ENCODE measurements at places on chromosomes 13 and 19. TPM values are rescaled to one million over a fixed set of nuclear protein-coding genes. Genes with fewer than 3 reads are reported as not detected.

DNA sequence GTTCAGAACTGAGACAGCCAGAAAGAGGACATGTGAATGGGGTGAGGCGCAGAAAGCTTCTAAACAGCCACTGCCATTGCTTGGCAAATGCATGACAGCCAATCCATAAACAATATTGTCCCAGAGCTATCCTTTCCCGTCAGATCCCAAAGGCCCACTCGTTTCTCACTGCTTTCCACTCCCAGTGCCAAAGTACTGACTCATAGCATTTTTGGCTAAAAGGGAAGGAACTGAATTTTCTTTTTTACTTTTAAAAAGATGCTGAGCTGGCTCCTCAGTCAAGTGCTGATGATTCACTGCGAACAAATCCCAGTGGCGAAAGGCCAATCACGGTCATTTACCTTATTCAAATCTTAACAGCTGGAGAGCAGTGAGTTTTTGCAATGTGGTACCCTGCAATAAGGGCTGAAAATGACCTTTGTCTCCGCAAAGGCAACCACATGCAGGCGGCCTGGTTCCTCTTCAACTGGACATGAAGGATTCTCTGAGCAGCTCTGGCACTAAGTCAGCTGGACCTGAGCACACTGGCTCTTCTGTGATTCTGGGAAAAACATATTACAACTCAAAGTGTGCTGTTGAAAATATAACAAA lies 151.7 kb downstream of the DCLK1 start:
- no peak overlapping the region for H3K4me3 ChIP-seq
- peaks cover 9% of the 10 kb centered on the region for H3K4me1 ChIP-seq
- peak; percentile 85 for DNase-seq
- H3K27ac ChIP-seq: no peak overlapping the region
- H3K27me3 ChIP-seq: no peaks in the 10 kb centered on the region

DNA sequence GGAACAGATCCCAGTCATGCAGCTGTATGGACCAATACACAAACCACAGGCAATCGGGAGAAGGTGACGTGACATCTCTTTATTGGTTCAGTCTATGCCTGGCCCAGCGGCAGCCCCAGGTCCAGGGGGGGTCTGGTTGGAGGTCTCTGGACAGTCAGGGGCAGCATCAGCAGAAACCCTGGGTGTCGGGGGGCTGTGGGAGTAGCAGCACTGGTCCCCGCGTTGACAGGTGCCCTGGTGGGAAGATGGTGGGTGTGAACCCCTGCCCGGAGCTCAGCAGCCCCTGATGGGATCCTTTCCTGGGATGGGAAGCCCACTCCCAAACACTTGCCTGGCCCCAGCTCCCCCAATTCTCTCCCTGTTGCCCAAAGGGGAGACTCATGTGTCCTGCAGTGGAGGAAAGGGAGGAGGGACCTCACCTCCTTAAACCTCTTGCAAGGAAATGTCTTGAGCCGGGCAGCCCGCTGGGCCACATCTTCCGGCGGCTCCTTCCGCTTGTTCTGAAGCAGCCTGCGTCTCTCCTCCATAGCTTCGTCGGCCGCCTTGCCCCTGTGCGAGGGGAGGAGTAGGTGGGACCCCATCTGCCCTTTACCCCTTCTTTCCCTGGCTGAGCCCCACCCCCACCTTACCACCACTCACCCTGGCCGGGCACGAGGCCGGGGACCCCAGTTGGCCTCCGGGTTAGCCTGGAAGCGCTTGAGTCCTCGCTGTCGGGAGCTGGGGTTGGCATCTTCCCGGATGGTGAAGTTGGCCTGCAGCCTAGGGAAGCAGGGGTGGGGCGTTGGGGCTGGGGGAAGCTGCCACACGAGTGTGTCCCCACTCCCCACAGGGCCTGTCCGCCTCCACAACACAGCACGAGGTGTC lies 2.4 kb upstream of the LYL1 start:
- peak overlapping the region; percentile 32 for H3K27ac ChIP-seq
- H3K4me1 ChIP-seq: peaks cover 8% of the 10 kb centered on the region
- no peak for DNase-seq
- no peaks in the 10 kb centered on the region for H3K27me3 ChIP-seq

Gene C2CD4C
- total RNA-seq: 0.17 TPM

DNA sequence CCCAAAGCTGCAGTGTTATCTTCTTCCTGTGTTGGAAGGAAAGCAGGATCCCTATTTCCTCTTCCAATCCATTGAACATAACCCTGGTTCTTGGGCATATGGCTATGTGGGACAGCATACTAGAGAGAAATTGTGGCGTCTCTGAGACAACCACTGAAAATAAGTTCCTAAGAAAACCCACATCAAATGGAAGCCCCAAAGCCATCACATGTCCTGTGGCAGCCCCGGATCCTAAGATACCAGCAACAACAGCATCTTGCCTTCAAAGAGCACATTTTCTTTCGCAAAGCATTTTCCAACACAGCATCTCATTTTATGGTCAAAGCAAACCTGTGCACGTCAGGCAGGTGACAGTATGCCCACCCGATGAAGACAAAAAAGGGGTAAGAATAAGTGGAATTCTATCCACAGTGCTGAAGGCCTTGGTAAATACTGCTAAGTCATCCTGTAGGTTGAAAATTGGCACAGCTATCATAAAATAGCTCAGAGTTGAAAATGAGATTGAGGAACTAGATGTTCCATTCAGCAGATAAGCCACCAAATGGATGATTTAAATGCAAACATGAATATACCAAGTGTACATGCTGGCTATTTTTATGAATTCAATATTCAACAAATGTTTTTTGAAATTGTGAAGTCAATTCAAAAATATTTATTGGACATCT lies 232.2 kb downstream of the DLEU7 start:
- no peaks in the 10 kb centered on the region for H3K4me1 ChIP-seq
- no peak for DNase-seq
- no peak overlapping the region for H3K4me3 ChIP-seq
- no peaks in the 10 kb centered on the region for H3K36me3 ChIP-seq
- H3K27me3 ChIP-seq: no peaks in the 10 kb centered on the region
- no peak overlapping the region for H3K27ac ChIP-seq

GRCh38 chr19:17234911-17235299 lies 8.9 kb downstream of the OCEL1 start:
- no peaks in the 10 kb centered on the region for H3K36me3 ChIP-seq
- H3K4me3 ChIP-seq: peak overlapping the region; percentile 10
- peak overlapping the region; percentile 88 for H3K27ac ChIP-seq

DNA sequence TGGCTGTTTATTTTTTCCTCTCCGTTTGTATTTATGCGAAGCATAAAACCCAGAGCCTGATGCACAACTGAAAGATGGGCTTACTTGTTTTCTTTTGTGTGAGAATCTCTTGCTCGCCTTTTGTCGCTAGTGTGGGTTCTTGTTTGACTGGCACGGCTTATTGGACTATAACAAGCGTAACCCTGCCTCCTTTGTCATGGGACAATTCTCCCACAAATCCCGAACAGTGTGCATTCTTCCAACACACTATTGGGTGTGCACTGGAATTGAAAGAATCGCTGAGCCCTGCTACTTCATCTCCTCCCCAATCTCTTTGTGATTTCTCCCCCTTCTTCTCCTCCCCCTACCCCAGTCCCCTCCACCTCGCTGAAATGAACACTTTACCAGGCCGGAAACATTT lies 110.8 kb downstream of the ZIC5 start:
- H3K4me3 ChIP-seq: no peak overlapping the region
- no peaks in the 10 kb centered on the region for H3K4me1 ChIP-seq
- no peak overlapping the region for H3K27ac ChIP-seq
- H3K36me3 ChIP-seq: no peaks in the 10 kb centered on the region
- DNase-seq: no peak

Gene KLK4
- total RNA-seq: 4.3 TPM

GRCh38 chr13:104389691-104390090 lies 1323.5 kb upstream of the SLC10A2 start:
- H3K27me3 ChIP-seq: no peaks in the 10 kb centered on the region
- H3K4me3 ChIP-seq: no peak overlapping the region
- H3K4me1 ChIP-seq: no peaks in the 10 kb centered on the region
- H3K27ac ChIP-seq: no peak overlapping the region
- no peak for DNase-seq

GRCh38 chr13:40176242-40176641 lies 490.2 kb downstream of the FOXO1 start:
- no peak overlapping the region for H3K4me3 ChIP-seq
- no peak overlapping the region for H3K27ac ChIP-seq
- no peaks in the 10 kb centered on the region for H3K4me1 ChIP-seq
- H3K27me3 ChIP-seq: no peaks in the 10 kb centered on the region
- no peak for DNase-seq
- H3K36me3 ChIP-seq: no peaks in the 10 kb centered on the region

DNA sequence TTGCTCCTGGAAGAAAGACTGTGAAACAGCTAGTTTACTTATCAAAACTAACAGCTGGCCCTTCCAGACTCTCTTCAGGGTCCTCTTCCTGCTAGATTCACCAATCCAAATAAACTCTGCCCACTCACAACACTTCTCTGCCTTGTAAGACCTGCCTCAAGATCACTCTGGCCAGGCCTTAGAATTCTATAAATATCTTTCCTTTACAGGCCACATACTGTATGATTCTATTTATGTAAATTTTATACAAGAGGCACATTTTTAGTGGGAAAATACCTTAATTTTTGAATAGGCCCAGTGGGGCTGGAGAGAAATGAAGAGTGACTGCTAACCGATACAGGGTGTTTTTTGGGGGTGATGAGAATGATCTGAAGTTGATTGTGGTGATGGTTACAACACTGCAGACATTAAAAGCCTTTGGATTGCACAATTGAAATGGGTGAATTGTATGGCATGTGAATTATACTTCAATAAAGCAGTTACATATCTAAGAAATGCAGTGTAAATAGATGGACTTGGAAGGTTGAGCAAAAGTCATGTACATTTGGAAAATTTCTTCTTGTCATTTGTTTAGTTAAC lies 141.8 kb downstream of the GPC5 start:
- no peak for DNase-seq
- no peaks in the 10 kb centered on the region for H3K27me3 ChIP-seq
- no peak overlapping the region for H3K4me3 ChIP-seq
- no peak overlapping the region for H3K27ac ChIP-seq

DNA sequence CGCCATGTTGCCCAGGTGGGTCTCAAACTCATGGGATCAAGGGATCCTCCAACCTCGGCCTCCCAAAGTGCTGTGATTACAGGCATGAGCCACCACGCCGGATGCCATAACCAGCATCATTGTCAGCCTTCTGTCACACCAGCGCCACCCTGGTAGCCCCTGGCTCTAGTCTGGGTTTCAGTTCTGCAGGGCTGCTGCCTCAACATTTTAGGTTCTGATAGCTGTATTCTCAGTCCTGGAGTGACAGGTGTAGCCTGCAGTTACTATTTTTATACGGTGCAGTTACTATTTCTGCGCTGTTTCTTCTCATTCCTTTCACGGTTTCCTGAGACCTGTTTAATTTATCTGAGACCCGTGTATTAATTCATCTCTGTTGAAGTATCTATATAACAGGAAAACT lies 57.1 kb downstream of the TRPM4 start:
- H3K4me3 ChIP-seq: no peak overlapping the region
- H3K36me3 ChIP-seq: no peaks in the 10 kb centered on the region
- no peak for DNase-seq
- no peaks in the 10 kb centered on the region for H3K27me3 ChIP-seq
- no peaks in the 10 kb centered on the region for H3K4me1 ChIP-seq
- no peak overlapping the region for H3K27ac ChIP-seq

Gene CGB5
- total RNA-seq: not detected

- H3K27ac ChIP-seq: no peak overlapping the region
- no peaks in the 10 kb centered on the region for H3K27me3 ChIP-seq
- no peaks in the 10 kb centered on the region for H3K4me1 ChIP-seq
- no peaks in the 10 kb centered on the region for H3K36me3 ChIP-seq
Observed at GRCh38 chr13:36211567-36211966, 2.8 kb downstream of the SOHLH2 start.

DNA sequence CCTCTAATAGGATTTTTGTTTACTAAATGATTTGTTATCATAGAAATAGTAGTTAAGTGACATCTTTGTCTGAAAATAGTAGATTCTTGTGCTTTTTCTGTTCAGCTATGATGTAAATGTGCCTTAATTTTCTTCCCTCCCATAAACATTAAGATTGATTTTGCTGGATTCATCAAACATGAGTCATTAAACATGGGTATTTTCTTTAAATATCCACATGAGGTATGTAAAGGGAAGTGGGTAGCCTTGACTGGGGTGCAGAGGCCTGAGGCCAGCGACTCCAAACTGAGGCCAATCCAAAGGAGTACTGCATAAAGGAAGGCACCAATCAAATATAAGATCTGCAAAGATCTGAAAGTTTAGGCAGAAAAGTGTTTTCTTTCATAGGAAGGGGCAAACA lies 3.7 kb downstream of the ZNF136 start:
- DNase-seq: no peak
- H3K4me1 ChIP-seq: peaks cover 13% of the 10 kb centered on the region
- H3K27ac ChIP-seq: no peak overlapping the region
- no peaks in the 10 kb centered on the region for H3K27me3 ChIP-seq

- H3K27ac ChIP-seq: no peak overlapping the region
- H3K36me3 ChIP-seq: no peaks in the 10 kb centered on the region
- no peak for DNase-seq
- H3K27me3 ChIP-seq: no peaks in the 10 kb centered on the region
- no peak overlapping the region for H3K4me3 ChIP-seq
- no peaks in the 10 kb centered on the region for H3K4me1 ChIP-seq
Observed at GRCh38 chr13:39461685-39462266, 141.2 kb downstream of the LHFPL6 start.

- no peak overlapping the region for H3K27ac ChIP-seq
- H3K4me3 ChIP-seq: no peak overlapping the region
- H3K4me1 ChIP-seq: peaks cover 7% of the 10 kb centered on the region
- H3K36me3 ChIP-seq: no peaks in the 10 kb centered on the region
- DNase-seq: no peak
Observed at GRCh38 chr19:9823816-9824215, 3.9 kb upstream of the UBL5 start.

Gene HIPK4
- total RNA-seq: 0.17 TPM

- H3K4me1 ChIP-seq: no peaks in the 10 kb centered on the region
- no peaks in the 10 kb centered on the region for H3K27me3 ChIP-seq
- H3K36me3 ChIP-seq: no peaks in the 10 kb centered on the region
- H3K4me3 ChIP-seq: no peak overlapping the region
Observed at GRCh38 chr13:44313674-44314073, 60.0 kb upstream of the SERP2 start.

GRCh38 chr19:1066748-1067340 lies at the start of gene ARHGAP45:
ARHGAP45 (plus strand) TSS chr19:1067167; CDS start chr19:1067406, 239 bp downstream.
- no peaks in the 10 kb centered on the region for H3K36me3 ChIP-seq
- no peak for DNase-seq
- H3K4me3 ChIP-seq: no peak within 1 kb of the TSS
- H3K4me1 ChIP-seq: no peaks in the 10 kb centered on the region
- H3K27me3 ChIP-seq: peaks cover 51% of the 10 kb centered on the region

- H3K27ac ChIP-seq: no peak overlapping the region
- no peaks in the 10 kb centered on the region for H3K27me3 ChIP-seq
- DNase-seq: peak; percentile 69
- no peaks in the 10 kb centered on the region for H3K36me3 ChIP-seq
- peaks cover 9% of the 10 kb centered on the region for H3K4me1 ChIP-seq
- H3K4me3 ChIP-seq: no peak overlapping the region
Observed at GRCh38 chr19:52993342-52994178, 20.2 kb upstream of the ERVV-1 start.

Gene SLITRK1
- not detected for total RNA-seq

Gene SPACA4
- not detected for total RNA-seq

Gene CEACAM4
- not detected for total RNA-seq

- no peaks in the 10 kb centered on the region for H3K27me3 ChIP-seq
- peak; percentile 33 for DNase-seq
- peaks cover 19% of the 10 kb centered on the region for H3K4me1 ChIP-seq
- no peak overlapping the region for H3K4me3 ChIP-seq
- H3K36me3 ChIP-seq: no peaks in the 10 kb centered on the region
- no peak overlapping the region for H3K27ac ChIP-seq
Observed at GRCh38 chr13:110912651-110913051, 2.2 kb downstream of the ANKRD10 start.

GRCh38 chr19:47230921-47231214 lies at the start of gene BBC3:
BBC3 (minus strand) TSS chr19:47231199; CDS start chr19:47228431, 2,768 bp downstream.
- H3K27me3 ChIP-seq: no peaks in the 10 kb centered on the region
- no peak within 1 kb of the TSS for H3K27ac ChIP-seq
- no peaks in the 10 kb centered on the region for H3K36me3 ChIP-seq
- peak within 1 kb of the TSS; percentile 39 for H3K4me3 ChIP-seq

Gene CPB2
- total RNA-seq: not detected

Data from adrenal gland (tissue), 19 donors.